Iris pigment epithelial cell (primary cell): ENCODE measurements at places on chromosomes 4 and X.

DNA sequence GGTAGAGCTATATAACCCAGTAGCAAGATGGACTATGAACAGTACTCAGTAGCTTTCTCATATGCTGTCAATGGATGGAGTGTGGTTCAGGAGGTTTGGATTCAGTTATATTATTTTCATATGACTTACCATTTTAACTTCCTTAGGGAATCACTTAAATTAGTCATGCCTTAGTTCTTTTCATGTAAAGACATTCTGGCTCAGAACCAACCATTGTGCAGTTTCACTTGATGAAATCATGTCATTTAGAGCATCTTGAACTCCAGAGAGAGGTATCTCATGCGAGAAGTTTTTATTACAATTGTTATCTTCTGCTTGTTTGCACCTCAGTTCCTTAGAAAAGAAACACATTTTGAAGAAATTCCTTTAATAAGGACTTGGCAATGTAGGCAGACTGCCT lies 55.8 kb downstream of the IL1RAPL2 start:
- DNase-seq, result no peak

DNA sequence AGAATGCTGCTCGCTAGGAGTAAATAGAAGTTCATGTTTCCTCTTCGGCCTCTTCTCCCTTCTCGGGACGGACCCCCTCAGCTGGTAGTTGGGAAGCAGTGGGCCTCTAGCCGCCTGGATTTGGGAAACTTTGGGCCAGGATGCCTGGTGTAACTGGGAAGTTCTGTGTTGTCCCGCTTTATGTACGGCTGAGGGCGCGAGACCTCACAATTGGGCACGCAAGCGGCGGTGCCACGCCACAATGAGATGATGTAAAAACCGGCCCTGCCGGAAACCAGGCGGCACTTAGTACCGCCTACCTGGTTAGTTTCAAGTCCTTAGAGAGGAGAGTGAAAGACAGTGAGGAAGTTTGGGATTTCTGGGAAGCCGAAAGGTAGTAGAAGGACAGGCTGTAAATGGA lies at the start of gene CT83:
Gene CT83 (minus strand): TSS at position 155 of the 400 bp plus-strand sequence. CDS start 120 bp downstream, at position 35.
- no peak for DNase-seq

DNA sequence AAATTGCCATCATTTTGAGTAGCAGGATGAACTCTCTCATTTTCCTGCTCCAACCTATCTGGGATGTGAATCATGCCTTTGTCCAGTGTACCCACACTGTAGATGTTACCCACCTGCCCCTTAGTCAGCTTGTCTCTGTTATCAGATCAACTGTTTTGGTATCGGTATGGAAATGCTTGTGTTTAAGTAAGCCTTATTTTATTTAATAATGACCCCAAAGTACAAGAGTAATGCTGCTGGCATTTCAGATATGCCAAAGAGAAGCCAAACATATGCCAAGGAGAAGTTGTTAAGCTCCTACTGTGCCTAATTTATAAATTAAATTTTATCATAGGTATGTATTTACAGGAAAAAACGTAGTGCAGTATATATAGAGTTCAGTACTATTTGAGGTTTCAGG lies 18.6 kb upstream of the RAP1GDS1 start:
- DNase-seq, result peak; percentile 5

- DNase-seq, result no peak
Observed at GRCh38 chr4:104795264-104795939, 300.7 kb upstream of the CXXC4 start.

- no peak for DNase-seq
Observed at GRCh38 chr4:138889216-138889615, 126.4 kb upstream of the NOCT start.

GRCh38 chr4:146436423-146437162 lies 85.1 kb downstream of the SLC10A7 start:
- DNase-seq, result peak; percentile 11

DNA sequence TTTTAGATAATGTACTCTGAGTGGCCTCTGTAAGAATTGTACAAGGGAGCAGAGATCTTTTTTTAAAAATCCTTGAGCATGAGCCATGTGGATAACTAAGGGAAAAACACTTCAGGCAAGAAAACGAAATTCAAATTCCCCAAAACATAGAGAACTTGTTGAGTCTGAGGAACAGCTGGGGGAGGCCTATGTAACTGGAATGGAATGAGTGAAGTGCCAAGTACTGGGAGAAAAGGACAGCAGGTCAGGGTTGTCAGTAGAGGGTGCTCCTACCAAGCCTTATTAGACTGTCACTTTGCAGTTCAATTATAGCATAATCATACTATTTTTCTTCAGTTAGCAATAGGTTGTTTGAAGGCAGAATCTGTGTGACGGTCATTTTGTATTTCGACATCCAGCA lies 135.1 kb downstream of the ARHGAP6 start:
- DNase-seq, result peak; percentile 19

- DNase-seq, result peak; percentile 97
Observed at GRCh38 chr4:82865592-82865991, 25.4 kb downstream of the SEC31A start.

DNA sequence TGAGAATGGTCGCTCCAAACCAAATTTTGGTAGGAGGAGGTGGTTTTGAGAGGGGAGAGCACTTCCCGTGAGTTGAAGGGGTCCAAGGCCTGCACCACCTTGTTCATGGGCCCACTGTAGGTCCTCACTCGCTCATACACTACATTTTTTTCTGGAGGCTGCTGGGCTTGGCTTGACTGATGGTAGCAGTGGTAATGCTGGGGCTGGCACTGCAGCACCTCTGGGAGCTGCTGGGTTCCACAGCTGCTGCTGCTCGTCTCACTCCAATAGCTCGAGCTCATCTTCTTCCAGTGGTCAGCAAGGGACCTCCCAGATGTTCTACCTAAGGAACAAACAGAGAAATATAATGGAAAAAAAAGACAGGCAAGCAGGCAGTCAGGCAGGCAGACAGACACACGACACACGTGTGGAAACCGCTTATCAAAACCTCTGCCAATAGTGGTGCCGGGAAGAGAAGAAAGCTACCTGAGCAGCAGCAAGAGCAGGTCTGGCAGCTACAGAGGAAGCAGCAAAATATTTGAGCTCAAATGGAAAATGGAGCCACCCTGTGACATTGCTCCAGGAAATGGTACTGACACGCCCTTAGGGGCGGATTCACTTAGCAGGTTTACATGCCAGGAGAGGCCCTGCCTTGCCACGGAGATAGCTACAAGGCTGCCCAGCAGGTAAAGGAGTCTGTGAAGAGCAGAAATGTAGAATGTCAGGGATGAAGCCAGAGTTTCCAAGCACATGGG lies at the start of gene POF1B:
Gene POF1B (minus strand): TSS at position 492 of the 734 bp plus-strand sequence. CDS start 211 bp downstream, at position 281.
- no peak for DNase-seq

GRCh38 chr4:98406819-98407218 lies 145.6 kb downstream of the RAP1GDS1 start:
- DNase-seq, result no peak

DNA sequence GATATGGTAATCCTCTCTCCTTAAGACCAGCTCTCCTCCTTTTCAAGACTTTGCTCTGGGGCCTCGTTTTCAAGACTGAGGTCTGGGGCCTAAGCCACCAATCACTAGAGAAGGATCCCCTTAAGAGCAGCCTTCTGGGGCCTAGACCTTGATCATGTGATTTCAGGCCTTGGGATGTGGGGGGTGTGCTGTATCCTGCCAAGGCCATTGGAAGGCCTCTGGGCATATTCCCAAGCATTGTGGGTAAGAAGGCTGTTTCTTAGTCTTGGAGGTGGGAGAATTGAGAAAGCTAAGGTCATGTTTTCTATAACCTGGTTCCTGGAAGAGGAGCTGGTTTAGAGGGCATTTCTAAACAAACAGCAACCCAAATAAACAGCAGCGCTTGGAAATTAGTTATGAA lies 12.1 kb downstream of the TMEM164 start:
- DNase-seq, result no peak

DNA sequence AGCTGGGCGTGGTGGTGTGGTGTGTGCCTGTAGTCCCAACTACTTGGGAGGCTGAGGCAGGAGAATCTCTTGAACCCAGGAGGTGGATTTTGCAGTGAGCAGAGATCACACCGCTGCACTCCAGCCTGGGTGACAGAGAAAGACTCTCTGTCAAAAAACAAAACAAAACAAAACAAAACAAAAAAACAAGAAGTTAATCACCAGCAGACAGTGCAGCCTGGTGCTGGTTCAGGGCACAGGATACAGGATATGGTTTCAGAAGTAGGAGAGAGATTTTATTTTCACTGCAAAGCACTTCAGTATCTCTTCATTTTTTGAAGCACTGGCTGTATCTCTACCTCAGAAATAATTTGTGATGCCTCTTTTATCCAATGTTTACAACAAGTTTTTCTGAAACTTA lies 1222.9 kb upstream of the PRKX start:
- no peak for DNase-seq

GRCh38 chrX:103175944-103176753 lies 38.8 kb upstream of the BEX4 start:
- DNase-seq, result peak; percentile 42

DNA sequence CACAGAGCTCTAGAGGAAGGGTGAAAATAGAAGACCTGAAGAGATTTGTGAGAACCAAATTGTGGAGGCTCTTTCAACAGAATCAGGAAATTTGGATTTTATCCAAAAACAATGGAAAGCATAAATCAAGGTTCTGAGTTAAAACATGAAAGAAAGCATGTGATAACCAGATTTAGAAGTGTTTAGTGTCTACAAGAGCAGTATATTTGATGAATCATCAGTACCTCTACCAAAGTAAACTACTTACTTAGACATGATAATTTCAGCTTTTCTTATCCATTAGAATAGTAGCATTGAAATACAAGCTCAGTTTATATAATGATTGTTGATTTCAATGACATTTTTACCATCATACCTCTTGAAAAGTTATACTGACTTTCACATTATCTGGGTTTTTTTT lies 25.9 kb upstream of the INTU start:
- DNase-seq, result no peak

DNA sequence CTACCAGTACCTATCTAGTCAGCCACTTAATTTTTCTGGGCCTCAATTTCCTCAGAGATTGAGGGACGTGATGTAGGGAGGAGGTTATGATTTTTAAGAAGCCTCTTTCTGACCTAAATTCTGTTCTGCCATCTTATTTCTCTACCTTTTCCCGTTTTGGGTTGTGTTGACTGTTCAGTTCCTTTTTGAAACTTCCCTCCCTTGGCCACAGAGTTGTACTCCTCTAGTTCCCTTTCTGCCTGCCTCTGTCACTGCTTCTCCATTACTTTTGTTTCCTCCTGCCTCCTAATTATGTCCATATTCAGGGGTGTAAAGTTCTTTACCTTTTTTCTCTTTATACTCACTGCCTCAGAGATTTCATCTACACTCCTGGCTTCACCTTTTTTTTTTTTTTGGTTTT lies 25.4 kb downstream of the CLCN5 start:
- no peak for DNase-seq

DNA sequence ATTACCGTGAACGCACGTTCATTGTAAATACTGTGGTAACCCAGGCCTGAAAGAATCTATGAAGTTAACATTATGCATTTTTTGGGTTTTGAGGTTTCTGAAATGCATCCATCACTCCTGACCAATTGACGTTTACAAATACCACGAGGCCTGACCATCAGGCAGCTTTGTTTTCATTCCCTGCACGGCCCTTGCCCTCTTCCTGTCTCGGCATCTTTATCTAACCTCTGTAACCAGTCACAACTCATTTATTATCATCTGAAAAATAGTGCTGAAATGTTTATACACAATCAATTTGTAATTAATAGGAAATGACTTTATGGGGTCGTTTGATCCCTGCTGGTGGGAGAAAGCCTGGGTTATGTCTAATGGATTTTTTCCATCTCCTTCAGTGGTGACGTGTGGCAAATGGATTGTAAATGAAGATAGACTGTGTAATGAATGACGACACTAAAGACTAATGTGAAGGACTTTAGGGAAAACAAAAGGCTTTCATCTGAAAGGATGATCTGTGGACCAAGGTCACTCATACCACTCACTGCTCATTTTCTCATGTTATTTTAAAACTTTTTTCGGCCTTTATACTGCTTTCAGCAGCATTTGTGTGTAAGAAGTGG lies 102.7 kb upstream of the SORBS2 start:
- peak; percentile 95 for DNase-seq
